ENCODE measurements at places on chromosomes 3 and 15.

DNA sequence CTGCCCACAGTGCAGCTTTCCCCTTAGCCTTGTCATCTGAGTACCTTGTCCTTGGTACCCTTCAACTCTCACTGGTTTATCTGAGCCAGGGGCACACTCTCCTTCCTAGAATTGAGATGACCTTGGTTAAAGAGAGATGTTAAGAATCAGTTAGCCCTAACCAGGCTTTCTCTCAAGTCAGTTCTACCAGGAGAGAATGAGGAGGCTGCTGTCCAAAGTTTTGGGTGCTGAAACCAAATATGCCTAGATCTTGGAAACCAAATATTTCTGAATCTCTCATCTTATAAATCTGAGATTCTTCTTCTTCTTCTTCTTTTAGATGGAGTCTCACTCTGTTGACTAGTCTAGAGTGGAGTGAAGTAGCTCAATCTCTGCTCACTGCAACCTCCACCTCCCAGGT is 12.0 kb upstream of the CTXND1 start:
- DNase-seq = no peak

GRCh38 chr15:71231758-71232157 is 116.5 kb downstream of the THSD4 start:
- DNase-seq = no peak

GRCh38 chr15:79844221-79844620 is 52.6 kb downstream of the MTHFS start:
- no peak for DNase-seq

DNA sequence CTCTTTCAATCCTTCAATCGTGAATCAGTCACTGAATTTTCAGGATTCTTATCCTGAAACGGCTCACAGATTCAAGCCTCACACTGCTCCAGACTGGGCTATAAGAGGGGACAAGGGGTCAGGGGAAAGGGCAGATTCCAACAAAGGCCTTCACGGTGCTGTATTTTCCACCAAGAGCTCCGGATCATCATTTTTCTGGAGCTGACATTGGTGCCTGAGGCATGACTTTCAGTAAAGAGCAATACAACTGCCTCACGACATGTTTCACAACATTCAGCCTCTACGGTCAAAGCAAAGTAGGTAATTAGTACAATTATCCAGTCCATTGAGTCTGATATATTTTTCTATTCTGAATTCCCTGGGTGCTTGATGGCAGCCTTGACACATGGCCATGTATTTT is 185.0 kb upstream of the PRICKLE2 start:
- no peak for DNase-seq

DNA sequence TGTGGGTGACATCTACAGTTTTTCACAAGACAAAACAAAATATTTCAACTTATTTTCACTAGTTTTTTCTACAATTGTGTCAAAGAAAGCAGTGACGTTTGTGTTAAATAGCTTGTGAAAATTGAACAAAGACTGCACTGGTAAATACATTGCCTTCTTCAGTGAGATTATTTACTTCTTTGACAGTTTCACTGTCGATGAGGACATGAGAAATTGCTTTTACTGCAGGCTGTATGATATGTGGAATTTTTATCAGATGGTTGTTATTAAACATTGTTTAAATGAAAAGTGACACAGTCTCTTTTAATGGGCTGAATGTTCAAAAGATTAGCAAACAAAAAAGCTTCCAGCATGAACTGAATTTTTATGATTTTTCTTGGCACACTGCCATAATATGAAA is 773.9 kb upstream of the CADM2 start:
- DNase-seq = no peak

All from stimulated activated CD4-positive, alpha-beta T cell treated with anti-CD3 and anti-CD28 coated beads, TNF-alpha, amount 100 ng/mL, for 4 hours (primary cell).